NCI-H524 (cell line): ENCODE measurements at places on chromosomes 3 and 15.

- peak; percentile 65 for DNase-seq
Measured at GRCh38 chr3:78497767-78498166, 1270.0 kb downstream of the ROBO1 start.

GRCh38 chr3:114745322-114746240 is 401.5 kb downstream of the ZBTB20 start:
- DNase-seq: no peak

GRCh38 chr3:97987306-97987705 is 15.1 kb upstream of the RIOX2 start:
- no peak for DNase-seq

- DNase-seq: no peak
Measured at GRCh38 chr3:61955483-61955882, 394.1 kb downstream of the PTPRG start.

GRCh38 chr3:41288785-41289184 is 89.5 kb downstream of the CTNNB1 start:
- no peak for DNase-seq
